ENCODE measurements at places on chromosomes 16 and 17.

- no peak for DNase-seq
- H3K27me3 ChIP-seq: peaks cover 19% of the 10 kb centered on the region
- H3K36me3 ChIP-seq: no peaks in the 10 kb centered on the region
- no peaks in the 10 kb centered on the region for H3K4me1 ChIP-seq
- no peak overlapping the region for H3K4me3 ChIP-seq
- no peak overlapping the region for H3K27ac ChIP-seq
Measured at GRCh38 chr17:41354536-41354935, 3.9 kb upstream of the KRT33A start.

DNA sequence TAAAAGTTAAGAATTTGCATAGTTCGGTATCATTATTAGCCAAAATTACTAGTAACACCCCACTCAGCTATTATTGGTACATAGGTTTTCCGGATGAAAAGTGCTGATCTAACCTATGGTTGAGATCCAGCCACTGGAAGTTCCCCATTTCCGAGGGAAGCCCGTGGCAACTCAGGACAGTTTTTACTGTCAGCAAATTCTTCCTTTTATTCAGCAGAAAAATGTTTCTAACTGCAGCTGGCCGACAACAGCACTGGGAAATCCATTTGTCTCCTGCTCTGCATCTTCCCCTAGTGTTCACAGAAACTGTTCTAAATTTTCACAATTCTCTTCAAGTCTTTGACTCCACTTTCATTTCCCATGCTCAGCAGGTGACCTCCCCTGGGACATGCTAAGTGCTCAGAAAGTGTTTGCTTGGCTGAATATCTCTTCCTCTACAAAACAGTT lies 15.5 kb upstream of the MMD start:
- peak; percentile 62 for DNase-seq
- no peaks in the 10 kb centered on the region for H3K36me3 ChIP-seq
- H3K4me3 ChIP-seq: peak overlapping the region; percentile 55
- H3K27ac ChIP-seq: peak overlapping the region; percentile 31
- H3K4me1 ChIP-seq: peaks cover 43% of the 10 kb centered on the region

DNA sequence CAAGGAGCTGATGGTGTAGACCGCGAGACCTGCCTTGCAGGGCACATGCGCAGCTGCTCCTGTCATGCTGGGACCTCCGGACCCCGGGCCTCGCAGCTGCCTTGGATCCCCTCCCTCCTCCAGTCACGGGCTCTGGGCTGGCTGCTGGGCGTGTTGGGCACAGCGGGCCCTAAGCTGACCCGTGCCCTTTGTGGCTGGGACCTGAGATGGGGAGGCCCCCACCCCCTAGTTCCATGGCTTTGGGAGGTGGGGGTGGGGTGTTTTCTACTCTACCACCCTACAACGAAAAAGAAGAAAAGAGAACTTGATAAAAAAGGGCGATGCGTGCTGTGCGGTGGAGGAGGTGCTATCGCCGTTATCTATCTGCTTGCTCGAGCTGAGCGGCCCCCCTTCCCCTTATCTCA lies 14.5 kb downstream of the ZFPM1 start:
- peak overlapping the region; percentile 86 for H3K27ac ChIP-seq
- no peak for DNase-seq
- H3K4me1 ChIP-seq: peaks cover 81% of the 10 kb centered on the region
- peak overlapping the region; percentile 36 for H3K4me3 ChIP-seq

DNA sequence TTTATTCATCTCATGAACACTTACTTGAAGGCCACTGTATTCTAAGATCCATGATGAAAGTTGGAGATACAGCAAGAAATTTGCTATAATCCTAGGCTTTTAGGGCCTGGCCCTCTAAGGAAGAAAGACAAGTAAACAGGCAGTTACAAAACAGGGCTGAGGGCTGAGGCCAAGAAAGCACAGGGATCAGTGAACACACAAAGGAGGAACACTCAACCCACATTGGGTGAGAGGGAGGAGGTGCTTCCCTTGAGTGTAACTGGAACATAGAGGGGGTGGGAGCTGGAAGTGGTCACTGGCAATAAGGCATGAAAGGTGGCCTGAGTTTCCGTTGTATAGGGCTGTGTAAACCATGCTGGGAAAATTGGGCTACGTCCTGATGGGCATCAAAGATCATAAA lies 112.2 kb downstream of the ZNF18 start:
- peaks cover 2% of the 10 kb centered on the region for H3K4me1 ChIP-seq
- no peak overlapping the region for H3K27ac ChIP-seq
- H3K4me3 ChIP-seq: no peak overlapping the region
